ENCODE measurements at places on chromosomes 3 and 15. TPM values are rescaled to one million over a fixed set of nuclear protein-coding genes. Genes with fewer than 3 reads are reported as not detected.

DNA sequence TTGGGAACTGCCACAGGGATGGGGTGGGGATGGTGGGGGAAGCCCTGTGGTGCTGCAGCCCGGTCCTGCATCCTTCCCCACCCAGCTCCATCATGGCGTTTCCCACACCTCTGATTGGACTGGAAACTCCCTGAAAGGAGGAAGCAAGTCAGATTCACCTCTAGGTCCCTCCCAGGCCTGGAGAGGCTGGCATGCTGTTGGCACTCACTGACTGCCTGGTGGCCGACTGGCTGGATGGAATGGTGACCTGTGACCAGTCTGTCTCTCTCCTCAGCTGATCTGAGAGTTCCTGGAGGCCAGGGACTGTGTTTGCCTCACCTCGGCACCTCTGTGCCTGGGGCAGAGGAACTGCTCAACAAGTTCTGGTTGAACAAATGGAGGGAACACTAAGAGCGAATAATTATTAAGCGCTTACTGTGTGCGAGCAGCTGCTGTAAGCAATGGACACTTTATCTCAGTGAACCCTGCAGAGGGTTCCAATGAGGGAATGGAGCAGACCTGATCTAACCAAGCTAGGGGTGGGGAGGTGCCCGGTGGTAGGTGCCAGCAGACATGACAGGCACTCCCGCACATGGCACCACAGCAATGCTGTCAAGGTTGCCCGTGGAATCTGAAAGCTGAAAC lies 3.5 kb upstream of the HHATL start:
- peak; percentile 20 for DNase-seq

The SEC62 gene
- 98.7 TPM for total RNA-seq

- no peak for DNase-seq
These were observed 3.6 kb upstream of the ATOSA start for GRCh38 chr15:52682781-52683180.

GRCh38 chr3:73664389-73664788 lies 39.6 kb upstream of the PDZRN3 start:
- no peak for DNase-seq
